ENCODE measurements at places on chromosomes 13 and 19.

GRCh38 chr13:21833921-21834320 lies 163.0 kb downstream of the FGF9 start:
- no peak for DNase-seq

DNA sequence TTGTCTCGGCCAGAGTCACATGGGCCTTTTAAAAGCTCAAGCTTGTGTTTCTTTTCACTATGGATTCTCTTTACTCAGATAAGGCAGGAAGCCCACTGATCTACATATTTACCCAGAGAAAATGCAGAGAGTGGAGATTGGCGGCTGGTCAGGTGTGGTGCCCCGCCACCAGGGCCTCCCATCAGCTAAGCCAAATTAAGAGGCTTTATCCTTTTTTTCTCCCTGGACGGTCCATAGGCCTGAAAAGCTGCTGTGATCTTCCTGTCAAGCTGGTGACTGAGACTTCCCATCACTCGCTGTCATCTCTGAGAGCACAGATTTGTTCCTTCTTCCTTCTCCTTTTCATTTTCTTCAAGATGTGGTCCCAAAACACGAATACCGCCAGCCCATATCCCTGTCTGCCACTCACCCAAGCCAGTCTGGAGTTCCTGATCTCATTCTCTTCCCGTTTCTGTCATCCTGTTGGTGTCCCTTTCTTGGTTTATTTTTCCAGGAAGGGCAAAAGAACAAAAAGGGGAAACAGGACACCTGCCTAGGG lies 1.9 kb downstream of the SAFB start:
- no peak for DNase-seq

- DNase-seq = no peak
Measured at GRCh38 chr13:31639443-31640163, 99.7 kb upstream of the RXFP2 start.

DNA sequence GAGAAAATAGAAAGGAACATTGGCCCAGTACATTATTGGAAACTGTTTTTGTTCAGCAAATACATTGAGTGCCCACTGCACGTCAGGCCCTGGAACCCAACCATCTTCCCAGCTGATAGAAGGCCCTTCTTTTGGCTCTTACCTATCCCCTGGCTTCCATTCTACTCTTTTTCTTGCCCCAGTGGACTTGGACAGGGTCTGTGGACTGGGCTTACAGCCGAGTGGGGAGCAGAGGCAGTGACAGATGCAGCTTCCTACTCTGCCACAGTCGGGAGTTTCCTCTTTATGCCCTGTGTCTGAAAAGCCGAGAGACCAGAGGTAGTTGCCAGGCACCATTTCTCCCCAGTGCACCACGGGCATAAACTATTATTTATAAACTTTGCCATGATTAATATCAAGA lies 70.4 kb downstream of the ARHGAP35 start:
- DNase-seq = peak; percentile 29

DNA sequence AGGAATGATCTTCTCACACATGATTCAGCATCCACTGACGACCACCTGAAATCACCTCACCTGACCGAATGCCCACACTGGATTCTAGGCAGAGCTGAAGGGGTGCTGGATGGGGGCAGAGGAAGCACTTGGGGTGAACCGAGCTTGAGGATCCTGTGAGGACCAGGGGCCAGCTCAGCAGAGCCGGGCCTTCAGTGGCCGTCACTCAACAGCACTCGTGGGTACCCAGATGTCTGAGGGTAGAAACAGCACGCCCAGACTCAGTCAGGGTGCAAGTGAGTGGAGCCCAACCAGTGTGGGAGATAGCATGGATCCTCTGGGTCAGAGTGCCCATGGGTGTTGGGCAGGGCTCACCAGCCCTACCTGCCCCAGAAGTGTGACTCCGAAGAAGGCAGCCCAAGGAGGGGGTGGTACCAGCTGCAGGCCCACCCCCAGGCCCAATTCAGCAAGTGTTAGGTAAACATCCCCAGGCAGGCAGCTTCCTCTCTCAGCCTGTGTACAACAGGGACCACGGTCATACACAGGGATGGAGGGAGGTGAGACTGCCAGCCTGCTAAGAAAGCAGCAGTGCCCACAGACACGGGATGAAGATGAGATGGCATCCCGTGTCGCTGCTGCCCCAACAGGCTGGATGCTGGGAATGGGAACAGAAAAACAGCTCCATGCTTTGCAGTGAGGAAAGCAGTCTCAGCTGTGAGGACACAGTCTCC lies 16.6 kb downstream of the GJA3 start:
- no peak for DNase-seq

DNA sequence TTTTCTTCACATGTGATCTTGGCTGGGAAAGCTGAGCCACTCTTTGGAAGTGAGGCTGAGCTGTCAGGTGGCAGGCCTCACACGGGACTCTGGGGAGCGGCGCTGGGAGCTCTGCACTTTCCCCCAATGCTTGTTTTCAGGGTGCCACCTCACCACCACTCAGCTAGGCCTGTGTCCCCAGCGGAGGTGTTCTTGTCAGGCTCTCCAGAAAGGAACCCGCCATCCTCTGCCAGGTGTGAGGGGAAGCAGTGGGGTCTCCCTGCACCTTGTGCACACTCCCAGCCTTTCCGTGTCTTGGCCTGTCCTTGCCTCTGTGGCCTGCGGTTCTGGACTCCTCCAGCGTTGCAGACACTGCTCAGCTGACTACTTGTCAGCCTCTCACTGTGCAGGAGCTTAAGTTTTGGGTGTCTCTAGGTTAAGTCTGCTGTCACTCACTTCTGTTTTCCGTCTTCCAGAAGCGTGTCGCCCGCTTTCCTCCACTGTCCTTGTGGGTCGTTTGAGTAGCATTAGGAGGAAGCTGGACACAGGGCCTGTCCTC lies 51.9 kb downstream of the GGACT start:
- DNase-seq = no peak

GRCh38 chr19:6971366-6971765 lies 49.9 kb downstream of the MBD3L2B start:
- DNase-seq = no peak

DNA sequence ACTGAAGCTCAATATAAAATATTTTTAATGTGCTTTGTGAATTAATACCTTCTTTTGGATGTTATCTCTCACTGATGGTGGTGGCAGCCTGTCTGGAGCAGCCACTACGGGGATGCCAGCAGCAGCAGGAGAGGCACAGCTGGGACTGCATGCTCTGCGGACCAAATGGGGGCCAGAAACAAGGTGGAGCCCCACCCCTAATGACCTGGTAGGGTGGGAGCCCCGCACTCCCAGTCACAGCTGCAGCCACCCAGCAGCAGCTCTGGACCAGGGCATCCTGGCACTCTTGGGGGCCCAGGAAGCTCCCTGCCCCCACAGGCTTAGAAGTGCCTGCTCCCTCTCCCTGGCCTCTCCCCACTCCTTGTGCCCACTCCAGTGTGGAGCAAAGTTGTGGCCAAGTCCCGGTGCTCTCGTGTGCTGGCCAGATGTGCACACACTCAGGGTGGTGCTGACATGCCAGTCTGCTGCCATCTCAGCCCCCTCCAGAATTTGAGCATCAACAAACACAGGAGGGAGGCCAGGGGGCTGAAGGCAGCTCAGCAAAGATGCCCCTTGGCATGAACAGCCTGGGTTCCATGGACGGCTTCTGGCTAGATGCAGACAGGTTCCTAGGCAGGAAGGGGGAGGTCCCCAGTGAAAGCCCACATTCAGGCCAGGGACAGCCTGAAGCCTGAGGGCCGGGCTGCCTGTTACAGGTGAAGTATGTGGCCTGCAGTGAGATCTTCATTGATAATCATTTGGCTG lies 696.7 kb upstream of the SLITRK5 start:
- no peak for DNase-seq

DNA sequence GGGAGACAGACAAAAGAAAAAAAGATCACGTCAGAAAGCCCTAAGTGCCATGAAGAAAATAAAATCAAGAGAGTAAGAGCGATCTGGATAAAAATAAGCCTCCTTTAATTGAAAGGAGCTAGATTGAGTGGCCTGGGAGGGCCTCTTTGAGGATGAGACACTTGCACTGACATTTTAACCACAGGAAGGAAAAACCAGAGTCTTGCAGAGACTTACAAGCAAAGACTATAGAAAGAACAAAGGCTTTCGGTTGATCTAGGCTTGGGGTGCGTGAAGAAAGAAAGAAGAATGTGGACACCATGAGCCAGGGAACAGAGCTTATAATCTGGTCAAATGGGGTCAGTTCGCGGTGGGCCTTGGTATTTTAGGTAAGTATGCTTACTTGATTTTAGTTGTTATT lies 342.7 kb downstream of the COG6 start:
- no peak for DNase-seq

GRCh38 chr13:60286707-60287106 lies 110.3 kb upstream of the TDRD3 start:
- no peak for DNase-seq

GRCh38 chr13:21749410-21749809 lies 78.5 kb downstream of the FGF9 start:
- DNase-seq = no peak

DNA sequence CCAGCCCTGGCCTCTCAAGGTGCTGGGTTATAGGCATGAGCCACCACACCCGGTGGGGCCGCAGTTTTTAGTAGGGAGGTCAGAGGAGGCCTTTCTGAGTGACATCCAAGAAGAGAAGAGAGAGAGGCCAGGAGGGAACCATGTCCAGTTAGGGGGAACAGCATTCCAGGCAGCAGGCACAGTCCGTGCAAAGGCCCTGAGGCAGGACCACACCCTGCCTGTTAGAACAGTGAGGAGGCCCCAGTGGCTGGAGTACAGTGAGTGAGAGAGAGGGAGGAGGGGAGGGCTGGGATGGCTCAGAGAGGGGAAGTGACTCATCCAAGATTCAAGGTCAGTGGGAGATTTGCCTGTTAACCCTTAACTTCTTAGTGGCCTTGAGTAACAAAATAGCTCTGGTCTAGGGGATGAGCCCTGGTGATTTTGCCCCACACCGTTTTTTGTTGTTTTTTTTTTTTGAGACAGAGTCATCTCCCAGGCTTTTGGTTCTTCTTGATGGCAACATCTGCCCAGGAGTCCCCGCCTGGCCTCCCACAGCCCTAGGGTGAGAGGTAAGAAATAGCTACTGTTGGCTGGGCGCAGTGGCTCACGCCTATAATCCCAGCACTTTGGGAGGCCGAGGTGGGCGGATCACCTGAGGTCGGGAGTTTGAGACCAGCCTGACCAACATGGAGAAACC lies 2.7 kb upstream of the PLIN3 start:
- peak; percentile 51 for DNase-seq

- DNase-seq = no peak
Measured at GRCh38 chr19:34976611-34977010, 12.6 kb upstream of the ZNF792 start.

GRCh38 chr13:111899714-111900389 lies 167.1 kb upstream of the SOX1 start:
- DNase-seq = no peak

GRCh38 chr19:29680447-29680846 lies 15.2 kb downstream of the PLEKHF1 start:
- DNase-seq = no peak

DNA sequence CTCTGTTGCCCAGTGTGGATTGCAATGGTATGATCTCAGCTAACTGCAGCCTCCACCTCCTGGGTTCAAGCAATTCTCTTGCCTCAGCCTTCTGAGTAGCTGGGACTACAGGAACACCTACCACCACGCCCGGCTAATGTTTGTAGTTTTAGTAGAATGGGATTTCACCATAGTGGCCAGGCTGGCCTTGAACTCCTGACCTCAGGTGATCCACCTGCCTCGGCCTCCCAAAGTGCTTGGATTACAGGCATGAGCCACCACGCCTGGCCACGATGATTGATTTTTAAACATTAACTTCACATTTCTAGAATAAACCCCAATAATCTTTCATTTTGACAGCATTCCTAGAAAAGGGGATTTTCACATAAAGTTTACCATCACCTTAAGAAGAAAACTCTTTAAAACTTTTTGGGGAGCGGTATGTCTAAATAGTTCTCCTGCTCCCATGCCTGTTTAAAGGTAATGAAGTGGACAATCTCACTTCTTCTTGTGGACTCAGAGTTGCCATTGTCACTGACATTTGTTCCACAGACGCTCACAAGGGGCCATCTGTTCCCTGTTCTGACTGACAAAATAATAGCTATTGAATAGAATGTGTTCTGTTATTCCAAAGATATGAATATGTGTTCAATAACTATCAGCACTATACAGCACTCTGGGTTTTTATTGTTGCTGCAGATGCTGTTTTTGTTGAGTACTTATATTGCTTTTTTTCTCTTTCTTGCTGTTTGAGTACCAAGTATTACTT lies 66.1 kb upstream of the C1QTNF9B start:
- DNase-seq = no peak

- DNase-seq = no peak
Measured at GRCh38 chr19:30873691-30874090, 475.5 kb downstream of the TSHZ3 start.

DNA sequence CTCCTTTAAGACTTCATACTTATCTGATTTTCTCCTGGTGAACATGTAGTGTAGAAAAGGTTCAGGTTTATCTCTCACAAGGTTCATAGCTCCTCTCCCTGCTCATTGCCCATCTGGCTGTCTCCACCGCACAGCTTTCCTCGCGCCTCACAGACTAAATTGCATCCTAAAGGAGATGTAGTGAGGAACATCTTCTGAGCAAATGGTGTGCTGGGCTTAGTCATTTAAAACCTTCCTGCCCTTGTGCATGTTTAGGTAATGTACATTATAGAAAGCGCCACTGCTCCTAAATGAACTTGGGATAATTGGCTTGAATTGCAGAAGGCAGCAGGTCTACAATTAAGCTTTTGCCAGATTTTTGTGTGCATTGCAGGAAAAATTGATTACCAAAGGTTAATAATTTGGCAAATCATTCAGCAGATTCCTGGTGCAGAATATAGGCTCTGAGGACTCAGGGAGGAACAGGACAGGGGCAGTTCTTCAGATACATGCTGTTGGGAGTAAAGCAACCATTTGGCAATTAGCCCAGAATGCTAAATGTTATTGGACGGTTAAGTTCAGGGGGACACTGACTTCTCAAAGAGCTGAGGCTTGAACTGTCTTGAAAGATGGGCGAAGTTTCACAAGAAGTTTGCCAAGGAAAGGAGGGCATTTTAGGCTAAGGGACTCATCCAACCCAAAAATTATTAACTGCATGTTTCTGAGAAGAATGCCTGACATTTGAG lies 108.4 kb upstream of the CLDN10 start:
- no peak for DNase-seq

DNA sequence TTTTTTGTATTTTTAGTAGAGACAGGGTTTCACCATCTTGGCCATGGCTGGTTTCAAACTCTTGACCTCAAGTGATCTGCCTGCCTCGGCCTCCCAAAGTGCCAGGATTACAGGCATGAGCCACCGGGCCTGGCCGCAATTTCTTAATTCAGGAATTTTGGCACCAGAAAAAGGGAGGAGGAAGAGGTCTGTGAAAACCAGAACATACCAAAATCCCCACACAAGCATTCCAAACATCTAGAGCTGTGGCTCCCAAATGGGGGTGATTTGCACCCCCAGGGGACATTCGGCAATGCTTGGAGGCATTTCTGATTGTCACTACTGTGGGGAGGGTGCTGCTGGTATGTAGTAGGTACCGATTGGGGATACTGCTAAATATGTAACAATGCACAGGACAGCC lies 40.2 kb upstream of the ABCC4 start:
- DNase-seq = no peak

DNA sequence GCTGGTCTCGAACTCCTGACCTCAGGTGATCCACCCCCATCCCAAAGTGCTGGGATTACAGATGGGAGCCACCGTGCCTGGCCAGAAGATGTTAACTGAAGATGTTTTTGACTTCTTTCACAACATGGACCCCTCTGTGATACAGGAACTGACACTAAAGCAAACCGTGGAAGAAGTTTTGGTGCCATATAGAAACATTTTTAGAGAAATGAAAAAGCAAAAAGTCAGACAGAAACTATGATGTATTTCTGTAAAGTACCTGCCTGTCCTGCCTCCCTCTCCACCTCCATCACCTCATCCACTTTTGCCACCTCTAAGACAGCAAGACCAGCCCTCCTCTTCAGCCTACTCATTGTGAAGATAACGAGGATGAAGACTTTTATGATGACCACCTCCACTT lies 11.3 kb downstream of the FBXO27 start:
- DNase-seq = no peak
